Activated CD4-positive, alpha-beta T cell treated with anti-CD3 and anti-CD28 coated beads, Interleukin-10, Interleukin-2, amounts not matched to agents 100 ng/mL and 50 ng/mL, durations not matched to agents 16 hours and 8 hours (primary cell): ENCODE measurements at places on chromosomes 4 and X.

DNA sequence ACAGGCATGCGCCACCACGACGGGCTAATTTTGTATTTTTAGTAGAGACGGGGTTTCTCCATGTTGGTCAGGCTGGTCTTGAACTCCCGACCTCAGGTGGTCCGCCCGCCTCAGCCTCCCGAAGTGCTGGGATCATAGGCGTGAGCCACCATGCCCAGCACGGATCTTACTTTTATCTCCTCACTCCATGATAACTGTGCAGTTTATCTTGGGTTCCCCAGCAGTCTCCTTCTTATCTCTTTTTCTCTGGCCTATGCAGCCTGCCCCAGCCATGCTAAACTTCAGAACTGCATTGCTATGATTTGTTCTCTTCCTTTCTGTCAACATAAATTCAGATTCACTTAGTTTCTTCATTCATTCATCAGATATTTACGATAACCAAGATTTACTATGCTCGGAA lies 22.4 kb downstream of the PAGE1 start:
- DNase-seq, result no peak

DNA sequence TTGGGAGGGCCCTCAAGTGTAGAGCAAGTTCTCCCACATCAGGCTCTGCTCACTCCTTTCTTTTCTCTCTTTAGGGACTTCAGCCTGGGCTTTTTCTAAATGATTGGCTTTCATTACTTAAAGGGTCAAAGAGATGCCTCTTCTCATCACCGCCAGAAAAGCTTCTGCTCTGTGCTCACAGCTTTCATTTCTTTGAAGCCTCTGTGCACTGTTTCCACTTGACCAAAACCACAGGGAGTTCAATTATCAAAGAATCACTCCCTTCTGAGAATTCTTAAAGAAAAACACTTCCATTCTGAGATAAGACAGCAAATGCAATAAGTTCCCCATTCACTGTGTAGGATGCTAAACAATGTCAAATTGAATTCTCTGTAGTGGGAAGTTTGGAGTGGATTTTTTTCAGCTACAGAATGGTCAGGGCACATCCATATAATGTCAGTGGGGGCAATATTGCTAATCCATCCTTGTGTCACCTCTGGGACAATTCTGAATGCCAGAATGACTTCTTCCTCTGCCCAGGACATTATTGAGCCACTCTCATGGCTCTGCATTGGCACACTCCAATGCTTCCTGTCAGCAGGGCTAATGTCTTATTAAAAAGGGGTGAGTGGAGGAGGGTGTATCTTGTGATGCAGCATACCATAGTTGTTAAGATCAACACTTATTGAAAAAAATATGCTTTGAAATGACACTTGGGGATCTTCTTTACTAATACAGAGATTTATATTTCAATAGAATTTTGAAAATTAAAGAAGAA lies 217.6 kb downstream of the SNCA start:
- peak; percentile 5 for DNase-seq

DNA sequence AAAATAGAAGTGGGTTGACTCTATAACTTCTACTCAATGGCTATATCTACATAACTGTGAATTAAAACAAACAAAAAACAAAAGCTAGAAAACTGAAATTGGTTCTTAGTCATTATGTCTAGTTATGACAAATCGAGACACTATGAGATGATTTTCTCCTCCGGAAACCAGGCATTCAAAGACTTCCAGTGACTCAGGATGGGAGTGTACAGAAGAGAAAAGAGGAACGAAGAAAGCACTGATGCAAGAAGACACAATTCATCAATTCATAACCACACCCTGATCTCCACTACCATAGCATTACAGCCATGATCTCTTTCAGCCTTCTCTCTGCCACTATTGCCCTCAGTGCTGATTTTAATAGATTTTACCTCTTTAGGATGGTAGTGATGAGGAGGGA lies 253.6 kb downstream of the CBLL2 start:
- DNase-seq, result peak; percentile 52

DNA sequence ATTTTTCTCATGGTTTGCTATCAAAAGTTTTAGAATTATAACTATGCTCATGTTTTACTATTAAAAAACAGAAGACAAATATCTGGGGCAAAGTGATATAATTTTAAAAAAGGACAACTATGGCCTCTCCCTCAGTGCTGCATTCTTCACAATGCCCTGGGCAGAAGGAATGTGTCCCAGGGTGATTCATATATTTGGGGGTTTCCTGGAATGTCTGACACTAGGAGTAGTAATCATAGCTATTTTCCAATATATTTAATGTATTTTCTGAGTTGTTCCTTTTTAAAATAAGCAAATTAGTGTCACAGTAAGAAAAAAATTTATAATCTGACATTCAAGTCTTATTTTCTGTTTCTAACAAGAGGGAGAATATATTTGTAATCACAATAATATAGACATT lies 281.7 kb downstream of the UNC5C start:
- DNase-seq, result no peak

- DNase-seq, result no peak
These were observed 132.3 kb upstream of the VCX3A start for GRCh38 chrX:6667048-6667768.

DNA sequence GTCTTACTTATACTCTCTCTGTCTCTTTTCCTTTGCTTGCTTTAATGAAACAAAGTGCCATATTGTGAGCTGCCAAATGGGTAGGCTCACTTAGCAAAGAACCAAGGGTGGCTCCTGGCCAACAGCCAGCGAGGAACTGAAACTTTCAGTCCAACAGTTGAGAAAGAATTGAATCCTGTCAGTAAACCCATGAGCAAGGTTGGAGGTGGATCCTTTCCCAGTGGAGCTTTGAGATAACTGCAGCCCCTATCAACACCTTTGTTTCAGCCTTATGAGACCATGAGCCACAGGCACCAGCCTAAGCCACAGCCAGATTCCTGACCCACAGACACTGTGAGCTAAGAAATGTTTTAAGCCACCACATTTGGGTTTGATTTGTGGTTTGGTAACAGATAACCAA lies 362.2 kb downstream of the PDGFC start:
- no peak for DNase-seq
